SK-N-SH treated with all-trans-retinoic acid at 6 μM for 48 hours (cell line): ENCODE measurements at places on chromosomes 1 and 21.
A peak's percentile ranks its signal among the peaks of the same experiment; 100 is the strongest.

DNA sequence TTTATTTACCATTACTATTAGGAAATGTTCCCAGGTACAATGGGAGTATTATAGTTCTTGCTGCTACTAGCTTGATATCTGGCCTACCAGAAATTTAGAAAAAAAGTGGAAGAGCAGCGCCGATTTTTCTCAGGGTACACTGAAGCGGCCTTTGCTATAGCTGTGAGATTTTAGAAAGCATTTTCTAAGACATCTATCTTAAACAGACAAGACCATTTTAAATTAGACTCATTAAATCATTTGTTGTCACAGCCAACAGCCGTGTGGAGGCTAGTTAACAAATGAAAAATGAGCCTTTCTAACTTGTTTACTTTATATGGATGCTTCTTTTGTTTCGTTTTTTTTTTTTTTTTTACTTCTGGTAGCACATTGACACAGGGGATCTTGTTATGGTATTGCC, 183.2 kb upstream of the ZRANB2 start:
- ATAC-seq, result no peak

GRCh38 chr21:42609811-42610210, 43.6 kb upstream of the PDE9A start:
- no peak for ATAC-seq

DNA sequence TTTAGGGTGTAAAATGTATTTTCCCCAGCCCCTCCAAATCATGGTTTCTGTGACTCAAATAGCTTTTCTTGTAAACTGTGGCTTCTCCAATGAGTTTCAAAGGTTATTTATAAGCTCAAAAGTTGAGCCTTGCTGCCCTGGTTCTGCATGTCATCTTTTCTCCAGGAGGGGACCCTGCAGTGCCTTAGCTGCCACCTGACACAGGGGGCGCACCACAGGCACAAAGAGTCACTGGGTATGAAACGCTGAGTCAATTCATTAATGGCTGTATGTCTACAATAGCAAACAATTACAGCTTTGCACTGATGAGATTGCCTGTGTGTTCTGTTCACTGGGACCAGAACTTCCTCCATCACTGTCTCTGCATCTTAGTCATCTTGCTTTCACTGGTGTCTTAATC, 100.8 kb downstream of the PCP4 start:
- no peak for ATAC-seq

- no peak for ATAC-seq
Measured at GRCh38 chr1:167196166-167196565, 24.5 kb upstream of the POU2F1 start.

- ATAC-seq, result no peak
Measured at GRCh38 chr1:40997096-40997495, 17.6 kb downstream of the CTPS1 start.

- peak; percentile 76 for ATAC-seq
Measured at GRCh38 chr1:185996211-185996610, 262.0 kb downstream of the HMCN1 start.

GRCh38 chr1:110565565-110565964, 40.6 kb downstream of the KCNA2 start:
- no peak for ATAC-seq

GRCh38 chr1:37353871-37354270, 120.5 kb upstream of the ZC3H12A start:
- ATAC-seq, result no peak

DNA sequence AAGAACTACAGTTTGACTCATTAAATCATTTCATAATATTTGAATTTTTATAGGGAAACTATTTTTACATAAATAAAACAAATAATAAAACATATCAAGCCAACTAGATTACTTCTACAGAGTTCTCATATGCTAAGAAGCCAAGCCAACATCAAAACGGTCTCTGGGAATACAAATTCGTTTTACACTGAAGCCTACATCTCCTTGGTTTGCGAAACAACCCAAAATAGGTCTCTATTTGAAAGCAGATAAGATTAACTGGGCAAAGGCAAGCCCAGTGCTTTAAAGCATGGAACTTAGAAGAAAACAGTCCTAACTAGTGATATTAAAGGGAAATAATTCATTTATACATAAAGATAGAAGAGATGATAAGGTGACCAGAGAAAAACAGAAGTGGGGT, 25.3 kb downstream of the MIXL1 start:
- ATAC-seq, result no peak

GRCh38 chr1:1085171-1085841, 11.2 kb upstream of the RNF223 start:
- ATAC-seq, result no peak

DNA sequence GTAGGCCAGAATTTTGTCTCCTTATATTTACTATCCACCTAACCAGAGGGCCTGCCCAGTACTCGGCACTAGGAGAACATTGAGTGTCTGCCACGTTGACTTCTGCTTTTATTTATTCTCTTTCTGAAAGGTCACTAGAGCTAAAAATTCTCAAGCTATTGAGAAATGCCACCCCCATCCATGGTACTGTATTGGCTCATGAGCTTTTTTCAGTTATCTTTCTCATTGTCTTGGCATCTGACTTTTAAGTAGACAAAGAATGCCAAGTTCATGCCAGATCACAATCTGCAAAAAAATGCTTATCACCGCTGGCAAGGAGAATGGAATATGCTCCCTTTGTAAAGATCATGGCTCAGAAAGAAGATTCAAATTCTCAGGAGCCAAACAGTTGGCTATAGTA, 49.8 kb upstream of the MROH9 start:
- ATAC-seq, result peak; percentile 66

DNA sequence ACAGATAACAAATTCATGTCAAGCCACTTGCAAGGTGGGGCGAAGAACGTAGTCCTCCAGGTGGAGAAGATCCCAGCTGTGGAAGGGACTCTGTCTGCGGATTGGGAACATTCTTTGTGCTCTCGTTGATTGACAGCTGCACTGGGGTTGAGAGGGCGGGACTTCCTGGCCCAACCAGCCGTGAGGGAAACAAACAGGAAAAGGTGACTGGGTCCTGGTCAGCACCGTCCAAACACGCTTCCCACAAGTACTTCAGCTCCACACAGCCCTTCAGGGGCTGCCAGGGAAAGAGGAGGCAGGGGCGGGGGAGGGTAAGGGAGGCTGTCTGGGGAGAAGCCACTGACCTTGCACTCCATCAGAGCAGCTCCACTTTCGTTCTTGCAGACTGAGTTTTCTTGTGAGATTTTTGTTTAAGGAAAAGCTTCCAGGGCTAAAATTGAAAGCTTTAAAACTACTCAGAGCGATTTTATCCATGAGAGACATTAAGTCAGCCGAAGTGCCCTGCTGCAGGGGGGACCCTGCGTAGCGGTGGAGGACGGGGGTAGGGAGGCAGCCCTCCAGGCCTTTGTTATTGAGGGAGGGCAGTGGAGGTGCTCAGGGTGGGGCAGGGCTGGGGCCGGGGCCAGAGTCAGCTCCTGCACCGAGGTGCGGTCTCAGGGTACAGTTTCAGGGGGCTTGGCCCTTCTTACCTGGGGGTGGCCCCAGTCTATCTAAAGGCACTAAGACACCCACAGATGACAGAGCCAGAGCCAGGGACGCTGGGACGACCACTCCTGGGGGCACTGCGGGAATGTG, 21.6 kb upstream of the STUM start:
- ATAC-seq, result peak; percentile 25; the same call in 2 of the 3 replicates
